ENCODE measurements at places on chromosomes 1 and 21.

GRCh38 chr1:108699375-108700332 lies 7.5 kb downstream of the PRPF38B start:
- no peak for DNase-seq

GRCh38 chr1:159177272-159177907 lies 6.0 kb downstream of the CADM3 start:
- DNase-seq: peak; percentile 62

DNA sequence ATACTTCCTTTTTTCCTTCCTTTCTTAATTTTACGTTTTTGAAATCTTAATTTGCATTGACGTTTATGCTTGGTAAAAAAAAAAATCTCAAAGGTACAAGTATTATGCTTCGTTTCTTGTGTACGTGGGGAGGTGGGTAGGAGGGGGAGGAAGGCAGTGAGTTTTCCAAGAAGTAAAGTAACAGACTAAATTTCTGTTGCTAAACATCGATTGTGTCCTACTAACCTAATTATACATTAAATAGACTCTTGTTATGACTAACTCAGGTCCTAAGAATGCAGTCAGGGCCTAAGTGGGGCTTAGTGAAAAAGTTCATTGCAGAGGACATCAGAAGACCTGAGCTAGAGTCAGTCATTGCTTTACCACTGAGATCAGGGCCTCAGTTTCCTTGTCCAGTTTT lies 17.5 kb downstream of the NEK7 start:
- DNase-seq: no peak

DNA sequence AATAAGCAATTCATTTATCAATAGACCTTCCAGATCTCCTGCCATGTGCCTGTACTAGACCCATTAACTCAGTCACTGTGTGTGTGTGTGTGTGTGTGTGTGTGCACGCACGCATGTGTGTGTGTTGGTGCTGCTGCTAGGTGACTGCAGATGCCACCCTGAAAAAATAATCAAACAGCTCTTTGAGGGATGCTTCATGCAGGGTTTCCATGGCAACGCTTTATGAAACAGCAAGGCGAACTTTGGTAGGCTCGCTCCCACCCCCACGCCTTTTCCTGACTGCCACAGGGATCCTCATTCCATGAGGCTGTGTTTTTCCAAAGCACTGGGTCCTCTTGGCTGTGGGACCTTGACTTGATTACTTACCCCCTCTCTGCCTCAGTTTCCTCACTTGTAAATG lies 94.0 kb downstream of the HMGB4 start:
- DNase-seq: no peak

GRCh38 chr1:24481101-24481500 lies 21.5 kb upstream of the RCAN3 start:
- no peak for DNase-seq

Data from EL (cell line).